ENCODE measurements at places on chromosomes 3 and 15. TPM values are rescaled to one million over a fixed set of nuclear protein-coding genes. Genes with fewer than 3 reads are reported as not detected.

LSMEM2 gene
- not detected for total RNA-seq

DNA sequence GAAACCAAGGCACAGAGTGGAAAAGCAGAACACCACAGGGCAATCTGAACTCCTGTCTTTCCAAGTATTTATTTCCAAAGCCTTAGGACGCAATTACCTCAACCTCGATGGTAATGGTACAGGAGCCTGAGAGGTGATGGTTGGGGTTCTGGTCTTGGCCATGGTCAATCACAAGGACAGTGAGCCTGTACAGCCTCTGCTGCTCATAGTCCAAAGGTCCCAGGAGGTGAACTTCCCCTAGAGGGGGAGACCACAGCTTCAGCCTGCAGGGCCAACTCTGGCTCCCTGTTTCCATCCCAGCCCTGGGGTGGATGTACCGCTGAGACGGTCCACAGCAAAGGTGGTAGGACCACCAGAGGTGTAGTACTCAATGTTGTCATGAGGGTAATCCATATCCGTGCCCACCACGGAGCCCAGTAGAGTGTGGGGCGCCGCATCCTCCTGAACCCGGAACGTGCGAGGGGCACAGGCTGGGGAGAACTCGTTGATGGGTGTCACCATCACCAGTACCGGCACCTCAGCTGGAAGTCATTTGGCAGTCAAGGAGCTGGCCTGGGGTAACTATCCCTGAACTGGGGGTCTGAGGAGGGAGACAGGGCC lies 6.1 kb downstream of the CDHR4 start:
- DNase-seq: no peak

GRCh38 chr3:118213892-118214291 lies 820.8 kb downstream of the IGSF11 start:
- DNase-seq: no peak

- DNase-seq: no peak
These were observed 77.7 kb upstream of the ROBO1 start for GRCh38 chr3:79845546-79845945.

DNA sequence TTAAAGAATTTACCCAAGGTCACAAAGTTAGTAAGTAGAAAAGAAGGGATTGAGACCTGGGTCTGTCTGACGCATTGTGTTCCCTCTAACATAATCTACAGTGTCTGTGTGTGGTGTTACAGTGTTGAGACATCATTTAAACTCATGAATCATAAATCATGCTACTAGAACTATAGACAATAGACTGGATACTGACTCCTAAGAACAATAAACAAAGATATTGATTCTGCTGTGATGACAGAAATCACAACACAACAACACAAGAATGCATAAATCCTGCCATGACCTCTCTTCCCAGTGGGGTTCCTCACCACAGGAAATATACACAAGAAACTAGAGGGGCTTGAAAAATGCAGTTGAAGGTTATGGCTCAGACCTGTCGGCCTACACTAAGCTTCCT lies 44.3 kb downstream of the TRIM69 start:
- DNase-seq: no peak

DNA sequence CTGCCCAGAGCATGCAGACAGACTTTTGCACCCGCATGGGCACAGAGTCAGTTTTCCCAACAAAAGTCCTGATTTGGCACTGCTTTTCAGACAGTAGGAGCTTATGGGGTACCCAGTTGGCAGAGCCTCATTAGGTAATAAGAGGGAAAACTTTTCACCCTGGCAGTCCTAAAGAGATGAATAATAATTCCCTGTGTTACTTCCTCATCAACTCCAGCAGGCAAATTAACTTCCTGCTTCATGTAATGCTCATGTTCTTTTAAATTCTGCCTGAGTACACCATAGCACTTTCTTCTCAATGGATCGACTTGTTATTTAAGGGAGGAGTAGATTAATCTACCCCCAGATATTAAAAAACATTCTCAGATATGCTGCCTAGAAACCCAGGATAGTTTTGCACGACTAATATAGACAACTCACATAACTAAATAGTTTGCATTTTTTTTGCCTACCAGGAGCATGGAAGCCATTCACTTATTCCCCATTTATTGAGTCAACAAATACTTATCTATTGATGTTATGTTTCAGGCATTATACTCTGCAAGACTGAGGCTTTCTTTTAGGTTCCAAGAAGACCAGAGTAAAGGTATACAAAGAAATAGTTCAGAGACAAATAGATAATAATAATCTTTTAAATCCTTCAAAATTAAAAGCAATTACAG lies 214.5 kb downstream of the KCNMB2 start:
- DNase-seq: no peak

QARS1 gene
- 348 TPM for total RNA-seq

DNA sequence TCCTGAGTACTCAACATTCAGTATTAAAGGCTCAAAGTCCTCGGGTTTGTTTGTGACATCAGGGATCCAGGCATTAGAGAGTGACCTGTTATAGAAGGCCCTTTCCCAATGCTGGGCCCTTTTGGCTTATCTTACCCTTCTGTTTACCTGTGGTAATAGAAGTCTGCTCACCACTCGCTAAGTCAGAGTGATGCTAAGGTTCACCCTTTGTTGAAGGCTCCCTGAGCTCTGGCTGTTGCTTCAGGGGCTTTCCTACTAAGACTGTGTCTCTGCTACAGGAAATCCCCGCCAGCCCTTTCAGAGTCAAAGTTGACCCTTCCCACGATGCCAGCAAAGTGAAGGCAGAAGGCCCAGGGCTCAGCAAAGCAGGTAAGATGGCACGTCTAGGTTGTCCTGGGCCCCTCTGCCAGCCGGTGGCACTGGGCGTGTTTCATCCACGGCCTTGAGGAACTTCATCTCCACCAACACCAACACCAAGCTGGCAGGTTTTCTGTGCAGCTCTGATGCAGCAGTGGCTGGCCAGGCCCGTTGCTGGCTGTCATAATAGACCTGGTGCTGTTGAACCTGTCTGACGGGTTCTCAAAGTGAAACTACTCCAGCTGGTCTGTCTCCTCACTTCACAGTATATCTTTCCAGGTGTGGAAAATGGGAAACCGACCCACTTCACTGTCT lies 99.1 kb downstream of the DNASE1L3 start:
- no peak for DNase-seq

DNA sequence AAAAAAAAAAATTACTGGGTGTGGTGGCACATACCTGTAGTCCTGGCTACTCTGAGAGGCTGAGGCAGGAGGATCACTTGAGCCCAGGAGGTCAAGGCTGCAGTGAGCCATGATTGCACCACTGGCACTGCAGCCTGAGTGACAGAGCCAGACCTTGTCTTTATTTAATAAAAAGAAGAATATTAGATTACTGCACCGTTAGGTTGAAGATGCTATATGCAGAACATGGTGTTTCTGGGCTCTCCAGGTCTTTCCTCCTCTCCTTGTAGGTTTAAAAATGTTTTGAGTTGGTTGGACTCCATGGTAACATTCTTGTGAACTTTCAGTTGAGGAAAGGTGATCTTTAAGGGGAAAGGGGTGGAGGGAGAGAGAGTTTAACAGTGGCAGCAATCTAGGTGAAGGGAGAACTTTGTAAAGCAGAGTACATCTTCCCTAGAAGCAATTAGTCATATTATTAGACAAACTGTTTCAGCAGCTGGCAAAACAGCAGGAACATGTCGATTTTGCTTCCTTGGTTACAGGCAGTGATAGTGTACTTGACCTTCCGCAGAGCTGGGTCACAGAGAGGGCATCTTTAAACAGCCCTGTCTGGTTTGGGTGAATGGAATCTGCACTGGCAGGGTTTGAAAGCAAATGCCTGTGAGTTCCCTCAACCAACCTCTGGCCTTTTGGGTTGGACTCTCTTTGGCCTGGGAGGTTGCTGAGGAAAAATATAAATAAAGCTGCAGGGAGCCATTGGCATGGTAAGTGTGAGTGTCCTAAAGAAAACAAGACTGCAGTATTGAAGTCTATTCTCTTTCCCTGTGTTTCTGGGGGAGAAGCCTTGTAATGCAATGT lies 42.8 kb downstream of the NR2C2 start:
- peak; percentile 10 for DNase-seq

Measured in fibroblast of the aortic adventitia (primary cell).